Fibroblast of the conjunctiva (primary cell): ENCODE measurements at places on chromosomes 3 and 15.
A peak's percentile ranks its signal among the peaks of the same experiment; 100 is the strongest.

- peak; percentile 84 for DNase-seq
These were observed 1.2 kb downstream of the B2M start for GRCh38 chr15:44712346-44713005.

GRCh38 chr3:116338713-116339112 is 106.6 kb downstream of the LSAMP start:
- no peak for DNase-seq

DNA sequence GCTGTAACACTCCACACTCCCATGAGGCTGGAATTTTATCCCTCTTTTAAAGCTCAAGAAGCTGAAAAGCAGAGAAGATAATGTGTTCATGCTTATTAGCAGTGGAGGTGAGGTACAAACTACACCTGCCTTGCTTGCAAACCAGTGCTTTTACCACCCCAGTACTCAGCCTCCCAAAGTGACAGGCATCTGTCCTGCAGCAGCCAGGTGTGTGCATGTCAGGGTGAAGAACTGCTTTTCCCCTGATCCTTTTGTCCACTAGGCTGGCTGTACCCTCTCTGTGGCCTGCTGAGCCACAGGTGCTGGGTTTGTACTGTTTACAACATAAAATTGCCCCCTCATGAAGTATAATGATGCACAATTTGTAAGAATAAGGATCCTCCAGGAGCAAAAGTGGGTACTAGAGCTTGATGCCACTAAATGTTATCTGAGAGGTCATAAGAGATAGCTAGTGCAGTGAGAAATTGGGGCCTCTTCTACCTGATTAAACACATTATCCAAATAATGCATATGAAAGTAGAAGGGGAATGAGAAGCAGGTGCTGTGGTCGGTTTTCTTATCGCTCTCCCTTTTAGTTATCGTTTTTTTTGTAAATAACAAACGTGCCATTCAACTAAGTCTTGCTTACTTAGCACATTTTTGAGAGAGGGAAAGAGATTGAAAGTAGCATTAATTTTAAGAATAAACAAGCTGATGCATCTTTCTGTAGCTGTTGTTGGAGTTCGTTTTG is 39.2 kb upstream of the GADL1 start:
- DNase-seq: no peak

GRCh38 chr15:98906712-98907083 is 100.9 kb downstream of the PGPEP1L start:
- no peak for DNase-seq
